Vagina (tissue), 2 donors: ENCODE measurements at places on chromosomes 11 and 22. TPM values are rescaled to one million over a fixed set of nuclear protein-coding genes. Genes with fewer than 3 reads are reported as not detected.
A peak's percentile ranks its signal among the peaks of the same experiment; 100 is the strongest.

- DNase-seq = no peak
- H3K4me1 ChIP-seq = peaks cover 20% of the 10 kb centered on the region
- H3K27ac ChIP-seq = peak overlapping the region; percentile 92
- no peaks in the 10 kb centered on the region for H3K27me3 ChIP-seq
- peak overlapping the region; percentile 75 for H3K4me3 ChIP-seq
Observed at GRCh38 chr22:29604076-29604360, 585 bp downstream of the NF2 start.

DNA sequence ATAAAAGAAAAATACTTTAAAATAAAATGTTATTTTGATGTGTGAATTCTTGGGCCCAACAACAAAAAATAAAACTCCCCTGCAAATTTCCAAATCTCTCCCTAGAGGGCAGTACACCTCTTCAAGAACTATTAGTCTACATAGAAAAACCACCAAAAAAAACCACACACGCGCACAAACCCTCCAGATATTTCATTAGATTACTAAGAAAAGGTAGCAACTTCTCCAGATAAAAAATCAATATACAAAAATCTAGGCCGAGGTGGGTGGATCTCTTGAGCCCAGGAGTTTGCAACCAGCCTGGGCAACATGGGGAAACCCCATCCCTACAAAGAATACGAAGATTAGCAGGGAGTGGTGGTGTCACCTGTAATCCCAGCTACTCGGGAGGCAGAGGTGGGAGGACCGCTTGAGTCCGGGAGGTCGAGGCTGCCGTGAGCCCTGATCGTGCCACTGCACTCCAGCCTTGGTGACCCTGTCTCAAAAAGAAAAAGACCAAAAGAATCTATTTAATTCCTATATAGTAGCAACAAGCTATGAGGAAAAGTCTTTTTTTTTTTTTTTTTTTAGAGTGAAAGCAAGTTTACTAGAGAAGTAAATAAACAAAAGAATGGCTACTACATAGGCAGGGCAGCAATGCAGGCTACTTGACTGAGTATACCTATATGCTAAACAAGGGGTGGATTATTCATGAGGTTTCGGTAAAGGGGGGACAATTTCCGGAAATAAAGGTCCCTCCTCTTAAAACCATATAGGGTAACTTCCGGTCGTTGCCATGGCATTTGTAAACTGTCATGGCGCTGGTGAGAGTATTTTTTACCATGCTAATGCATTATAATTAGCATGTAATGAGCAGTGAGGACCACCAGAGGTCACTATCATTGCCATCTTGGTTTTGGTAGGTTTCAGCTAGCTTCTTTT is 13.1 kb downstream of the B3GNT6 start:
- no peak for DNase-seq
- H3K4me3 ChIP-seq = peak overlapping the region; percentile 29
- H3K27me3 ChIP-seq = no peaks in the 10 kb centered on the region
- H3K36me3 ChIP-seq = no peaks in the 10 kb centered on the region
- peaks cover 9% of the 10 kb centered on the region for H3K4me1 ChIP-seq

DNA sequence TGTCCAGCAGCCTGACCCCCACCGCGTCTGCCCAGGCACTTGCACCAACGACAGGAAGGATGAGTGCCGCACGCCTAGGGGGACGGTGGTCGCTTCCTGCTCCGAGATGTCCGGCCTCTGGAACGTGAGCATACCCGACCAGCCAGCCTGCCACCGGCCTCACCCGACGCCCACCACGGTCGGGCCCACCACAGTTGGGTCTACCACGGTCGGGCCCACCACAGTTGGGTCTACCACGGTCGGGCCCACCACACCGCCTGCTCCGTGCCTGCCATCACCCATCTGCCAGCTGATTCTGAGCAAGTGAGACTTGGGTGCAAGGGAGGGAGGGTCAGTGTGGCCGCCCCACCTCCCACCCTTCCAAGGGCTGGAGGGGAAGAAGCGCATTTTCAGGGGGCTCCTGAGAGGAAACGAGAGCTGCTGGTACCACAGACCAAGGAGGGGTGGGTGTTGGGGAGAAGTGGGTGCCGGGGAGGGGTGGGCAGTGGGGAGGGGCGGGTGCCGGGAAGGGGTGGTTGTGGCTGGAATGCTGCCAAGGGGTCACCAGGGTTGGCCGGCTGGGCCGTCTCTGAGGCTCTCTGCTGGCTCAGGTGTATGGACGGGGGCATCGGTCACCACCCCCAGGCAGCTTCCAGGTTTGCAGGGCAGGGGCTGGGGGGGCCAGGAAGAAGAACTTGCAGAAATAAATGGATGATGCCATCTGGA is 27.7 kb upstream of the MUC5B start:
- H3K4me3 ChIP-seq = no peak overlapping the region
- H3K27me3 ChIP-seq = no peaks in the 10 kb centered on the region
- H3K4me1 ChIP-seq = peaks cover 7% of the 10 kb centered on the region
- DNase-seq = no peak
- H3K36me3 ChIP-seq = no peaks in the 10 kb centered on the region
- H3K27ac ChIP-seq = no peak overlapping the region

Gene ANGPTL5
- total RNA-seq = not detected

DNA sequence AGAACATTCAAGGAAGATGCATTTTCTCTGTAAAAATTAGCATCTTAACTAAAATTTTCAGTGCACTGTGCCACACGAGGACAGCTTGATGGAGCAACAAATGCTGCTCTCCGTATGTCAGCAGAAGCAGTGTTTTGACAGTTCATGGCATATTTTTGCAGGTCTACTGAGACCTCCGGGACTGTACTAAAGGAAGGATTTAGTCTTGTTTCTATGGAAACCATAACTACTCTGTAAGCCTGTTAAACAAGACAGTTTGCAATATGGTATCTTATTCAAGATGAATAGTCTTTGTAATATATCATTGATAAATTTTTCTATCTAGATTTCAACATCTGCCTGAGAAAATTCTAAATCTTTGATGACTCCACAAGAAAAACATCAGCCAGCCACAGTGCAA is 184.0 kb upstream of the GUCY1A2 start:
- no peak overlapping the region for H3K27ac ChIP-seq
- DNase-seq = no peak
- H3K4me1 ChIP-seq = no peaks in the 10 kb centered on the region
- H3K4me3 ChIP-seq = no peak overlapping the region
- no peaks in the 10 kb centered on the region for H3K36me3 ChIP-seq

- H3K36me3 ChIP-seq = no peaks in the 10 kb centered on the region
- no peak for DNase-seq
- no peak overlapping the region for H3K4me3 ChIP-seq
- no peaks in the 10 kb centered on the region for H3K27me3 ChIP-seq
Observed at GRCh38 chr22:47837703-47838102, 1075.3 kb downstream of the TBC1D22A start.

- H3K27ac ChIP-seq = no peak overlapping the region
- no peaks in the 10 kb centered on the region for H3K36me3 ChIP-seq
- H3K27me3 ChIP-seq = no peaks in the 10 kb centered on the region
- DNase-seq = no peak
Observed at GRCh38 chr22:23557036-23557435, 23.1 kb downstream of the IGLL1 start.

DNA sequence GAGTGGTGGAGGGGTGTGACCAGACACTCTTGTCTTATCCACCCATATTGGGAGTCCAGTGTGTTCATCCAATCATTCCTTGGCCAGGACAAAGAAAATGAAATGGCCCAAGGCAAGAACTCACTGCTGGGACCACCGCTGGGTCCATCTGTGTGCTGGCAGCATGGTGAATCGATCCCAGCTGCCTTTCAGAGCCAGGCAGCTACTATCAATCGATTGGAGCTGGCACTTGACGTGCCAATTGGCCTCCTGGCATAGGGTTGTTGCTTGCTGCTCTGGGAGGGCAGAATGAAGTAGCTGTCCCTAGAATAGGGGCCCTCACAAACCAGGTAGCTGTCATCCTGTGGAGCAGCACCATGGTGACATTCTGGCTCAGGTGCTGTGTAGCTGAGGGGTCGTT is 1.4 kb upstream of the ARVCF start:
- peaks cover 32% of the 10 kb centered on the region for H3K4me1 ChIP-seq
- H3K27ac ChIP-seq = no peak overlapping the region
- no peak for DNase-seq
- H3K4me3 ChIP-seq = no peak overlapping the region
- H3K27me3 ChIP-seq = no peaks in the 10 kb centered on the region

DNA sequence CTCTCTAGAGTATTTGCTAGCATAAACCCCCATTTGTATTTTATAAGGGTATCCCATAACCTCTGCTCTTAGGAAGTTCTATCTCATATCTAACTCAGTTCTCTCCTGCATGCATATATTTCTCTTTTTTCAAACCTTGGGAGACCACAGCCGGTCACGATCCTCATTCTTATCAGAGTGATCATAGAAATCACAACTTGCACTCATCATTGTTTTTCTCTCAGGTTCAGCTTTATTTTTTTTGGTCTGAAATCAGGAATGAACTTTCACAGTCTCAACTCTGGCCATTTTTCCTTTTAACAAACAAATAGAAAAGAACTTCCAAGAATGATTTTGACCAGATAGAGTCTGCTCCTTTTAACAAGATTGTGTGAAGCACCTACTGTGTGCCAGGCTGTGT is 98.6 kb upstream of the BLID start:
- H3K27me3 ChIP-seq = no peaks in the 10 kb centered on the region
- H3K27ac ChIP-seq = peak overlapping the region; percentile 2
- peaks cover 20% of the 10 kb centered on the region for H3K4me1 ChIP-seq
- no peak overlapping the region for H3K4me3 ChIP-seq
- no peaks in the 10 kb centered on the region for H3K36me3 ChIP-seq
